ENCODE measurements at places on chromosomes 16 and 17.

DNA sequence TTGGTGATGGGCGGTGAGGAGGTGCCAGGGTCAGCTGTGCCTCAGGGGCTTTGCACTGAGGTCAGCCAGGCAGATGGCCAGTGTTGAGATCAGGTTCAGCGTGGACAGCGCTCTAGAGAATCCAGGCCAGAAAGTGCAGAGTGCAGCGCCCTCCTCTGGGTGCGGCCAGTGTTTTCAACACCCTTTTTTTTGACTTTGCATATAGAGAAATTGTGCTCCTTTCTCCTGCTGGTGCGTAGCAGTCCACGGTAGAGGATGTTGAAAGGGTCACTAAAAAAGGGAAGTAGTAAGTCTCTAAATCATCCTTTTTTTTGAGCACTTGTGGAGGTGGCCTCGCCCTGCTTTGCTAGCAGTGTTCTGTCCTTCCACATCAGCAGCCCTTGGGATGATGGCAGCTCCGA, 53.9 kb downstream of the BANP start:
- DNase-seq, result no peak

- no peak for DNase-seq
Measured at GRCh38 chr17:260031-260791, 78.8 kb upstream of the DOC2B start.

GRCh38 chr17:70138291-70138865, 31.0 kb upstream of the KCNJ2 start:
- DNase-seq, result no peak

DNA sequence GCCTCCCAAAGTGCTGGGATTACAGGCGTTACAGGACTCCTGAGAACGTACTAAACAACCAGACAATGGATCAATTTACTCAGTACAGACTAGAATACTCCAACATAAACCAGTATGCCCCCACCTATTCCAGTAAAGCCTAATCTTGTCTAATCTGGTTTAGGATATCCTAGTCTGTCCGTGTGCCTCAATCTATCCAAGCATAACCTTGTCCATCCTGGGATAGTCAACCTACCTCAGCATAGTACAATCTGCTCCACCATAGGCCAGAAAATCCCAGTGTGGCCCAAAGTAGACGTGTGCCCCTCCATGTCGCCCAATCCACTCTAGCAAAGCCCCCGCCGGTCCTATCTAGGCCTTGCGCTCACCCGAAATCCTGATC, 625 bp downstream of the DVL2 start:
- DNase-seq, result no peak

DNA sequence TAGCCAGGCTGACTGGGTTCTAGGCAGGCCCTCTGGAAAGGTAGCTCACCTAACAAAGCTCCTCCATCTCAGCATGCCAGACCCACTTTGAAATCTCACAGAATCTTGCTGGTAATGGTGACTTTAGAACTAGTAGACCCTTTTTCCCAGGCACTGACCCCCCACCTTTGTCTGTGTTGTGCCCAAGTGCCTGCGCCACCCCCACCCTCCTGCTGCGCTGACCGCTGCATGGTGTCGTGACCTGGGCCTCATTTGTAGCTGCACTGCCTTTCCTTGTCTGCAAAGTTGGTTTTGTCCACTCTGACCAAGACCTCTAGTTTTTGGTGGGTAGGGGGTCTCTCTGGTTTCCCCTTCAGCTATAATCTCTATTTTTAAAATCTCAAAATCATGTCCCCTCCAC, 6.8 kb downstream of the ATXN1L start:
- DNase-seq, result no peak

- no peak for DNase-seq
Measured at GRCh38 chr16:4866586-4866985, 19.3 kb downstream of the UBN1 start.

DNA sequence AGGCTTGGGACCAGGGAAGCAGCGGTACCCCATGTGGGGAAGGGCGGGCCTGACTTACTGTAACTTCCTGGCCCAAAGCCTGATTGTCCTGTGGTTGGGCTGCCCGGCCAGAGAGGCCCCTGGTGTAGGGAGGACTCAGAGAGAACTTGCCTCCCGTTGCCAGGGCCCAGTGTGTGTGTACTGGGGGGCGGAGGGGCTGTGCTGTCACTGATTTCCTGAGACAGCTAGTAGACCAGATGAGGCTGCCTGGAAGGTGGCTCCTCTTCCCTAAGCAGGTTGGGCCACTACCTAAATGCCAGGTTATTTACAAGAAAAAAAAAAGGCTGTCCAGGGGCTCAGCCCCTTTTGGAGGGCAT, 16.7 kb downstream of the SOCS3 start:
- DNase-seq, result peak; percentile 88

- DNase-seq, result no peak
Measured at GRCh38 chr17:5472511-5472910, 3.7 kb upstream of the DHX33 start.

DNA sequence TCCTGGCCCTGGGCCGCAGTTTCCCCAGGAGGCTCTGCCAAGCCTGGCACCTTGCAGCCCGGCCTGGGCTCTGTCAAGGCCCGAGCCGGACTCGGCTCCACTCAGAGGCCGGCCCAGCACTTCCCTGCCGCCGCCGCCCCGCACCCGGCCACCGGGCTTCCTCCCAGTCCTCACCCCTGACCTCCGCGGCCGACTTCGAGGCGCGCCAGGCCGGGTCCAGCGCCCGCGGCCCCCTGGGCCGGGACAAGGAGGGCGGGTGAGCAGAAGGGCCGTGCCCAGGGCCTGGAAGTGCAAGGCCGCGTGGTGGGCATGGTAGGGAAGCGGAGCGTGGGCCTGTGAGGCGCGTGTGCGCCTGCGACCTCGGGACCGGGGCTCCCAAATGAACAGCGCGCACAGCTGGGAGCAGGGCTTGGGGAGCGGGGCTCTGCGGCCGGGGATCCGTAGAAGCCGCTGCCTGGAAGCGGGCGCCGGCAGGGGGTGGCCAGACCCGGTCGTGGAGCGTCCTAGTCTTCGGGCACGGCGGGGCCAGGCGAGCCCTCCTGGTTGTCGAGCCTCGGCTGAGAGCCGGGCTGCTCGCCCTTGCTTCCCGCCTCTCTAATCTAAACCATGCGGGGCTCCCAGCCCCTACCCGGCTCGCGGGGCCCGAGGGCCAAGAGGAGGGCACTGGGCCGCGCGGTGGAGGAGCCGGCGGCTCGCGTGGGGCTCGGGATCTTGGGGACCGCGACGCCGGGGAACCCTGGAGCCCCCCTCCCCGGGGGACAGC, 503 bp upstream of the TBX4 start:
- no peak for DNase-seq
